ENCODE measurements at places on chromosomes 4 and X.
A peak's percentile ranks its signal among the peaks of the same experiment; 100 is the strongest.

DNA sequence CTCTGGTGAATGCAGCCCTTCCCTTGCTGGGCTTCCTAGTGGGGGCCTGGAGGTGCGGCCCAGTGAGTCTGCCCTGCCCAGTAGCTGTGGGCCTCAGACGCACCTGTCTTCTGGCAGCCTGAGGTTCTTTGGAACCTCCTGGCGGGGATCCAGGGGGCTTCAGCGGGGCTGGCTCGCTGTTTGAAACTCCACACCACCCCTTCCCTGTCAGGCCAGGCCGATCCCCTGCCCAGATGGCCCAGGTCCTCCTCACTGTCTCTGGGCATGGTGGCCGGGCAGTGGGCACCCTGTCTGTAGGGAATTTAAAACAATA, 10.7 kb upstream of the NKX1-1 start:
- DNase-seq: no peak

DNA sequence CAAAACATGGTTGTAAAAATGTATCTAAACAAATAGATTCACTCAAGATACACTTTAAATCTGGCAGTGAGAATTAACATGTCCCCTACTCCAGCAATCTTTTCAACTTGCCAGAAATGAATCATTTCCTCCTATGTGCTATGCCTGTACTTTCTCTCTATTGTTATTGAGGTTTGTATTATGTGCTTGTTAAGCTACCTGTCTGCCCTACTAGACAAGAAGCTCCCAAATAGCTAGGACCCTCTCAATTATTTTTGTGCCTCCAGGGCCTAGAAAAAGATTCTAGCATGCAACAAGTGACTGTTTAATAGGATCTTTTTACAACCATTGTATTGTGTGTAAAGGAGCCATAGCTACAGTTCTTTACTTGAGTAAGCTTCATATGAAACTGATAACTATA, 3.5 kb upstream of the SAP30 start:
- DNase-seq: no peak

GRCh38 chrX:156002507-156002906, 5.0 kb downstream of the IL9R start:
- DNase-seq: no peak

- DNase-seq: no peak
Measured at GRCh38 chrX:150841456-150842197, 56.8 kb downstream of the CD99L2 start.

- DNase-seq: no peak
Measured at GRCh38 chrX:107440187-107440586, 9.3 kb upstream of the FRMPD3 start.

- DNase-seq: no peak
Measured at GRCh38 chr4:148054275-148054674, 322.4 kb downstream of the ARHGAP10 start.

- no peak for DNase-seq
Measured at GRCh38 chrX:316351-317325, 2.0 kb downstream of the GTPBP6 start.

GRCh38 chrX:38500141-38500540, 61.2 kb upstream of the TSPAN7 start:
- no peak for DNase-seq

DNA sequence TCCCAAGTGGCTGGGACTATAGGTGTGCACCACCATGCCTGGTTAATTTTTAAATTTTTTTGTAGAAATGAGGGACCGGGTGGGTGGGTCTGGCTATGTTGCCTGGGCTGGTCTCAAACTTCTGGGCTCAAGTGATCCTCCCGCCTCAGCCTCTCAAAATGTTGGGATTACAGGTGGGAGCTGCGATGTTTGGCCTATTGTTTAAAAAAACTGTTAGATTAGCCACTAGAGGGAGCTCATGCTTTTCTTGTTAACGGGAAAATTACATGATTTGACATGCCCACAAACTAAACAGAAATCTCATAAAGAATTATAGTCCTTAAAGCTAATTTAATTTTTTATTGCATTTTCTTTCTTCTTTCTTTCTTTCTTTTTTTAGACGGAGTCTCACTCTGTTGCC, 5.0 kb upstream of the SDAD1 start:
- DNase-seq: no peak

- no peak for DNase-seq
Measured at GRCh38 chr4:81808011-81808672, 336.4 kb upstream of the RASGEF1B start.

DNA sequence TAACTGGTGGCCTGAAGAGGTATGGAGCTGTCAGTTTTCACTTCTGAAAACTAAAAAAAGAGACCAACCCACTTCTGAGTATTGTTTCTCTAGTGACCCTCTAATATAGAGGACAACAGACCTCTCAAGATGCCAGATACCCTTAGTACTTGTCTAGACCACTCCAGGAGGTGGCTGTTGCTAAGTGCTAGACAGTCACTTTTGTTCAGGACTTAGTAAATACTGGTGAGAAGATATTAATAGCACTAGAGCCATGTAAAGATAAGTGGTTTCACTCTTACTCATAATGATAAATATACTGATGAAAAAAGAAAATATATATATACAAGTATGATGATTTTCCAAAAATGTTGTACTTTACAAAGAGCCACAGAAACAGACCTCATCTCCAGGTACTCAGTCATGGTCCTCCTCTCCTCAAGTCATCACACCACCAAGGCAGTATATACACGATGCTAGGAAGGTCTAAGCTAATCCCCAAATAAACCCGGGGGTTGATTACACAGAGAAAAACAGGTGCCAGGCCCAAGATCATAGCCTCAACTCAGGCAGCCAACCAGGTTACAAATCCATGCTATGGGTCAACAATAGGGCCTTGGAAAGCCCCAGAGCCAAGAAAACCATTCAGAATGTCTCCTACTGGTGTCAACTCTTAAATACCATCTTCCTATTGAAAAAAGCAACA, 66.9 kb downstream of the ARHGEF9 start:
- DNase-seq: no peak

DNA sequence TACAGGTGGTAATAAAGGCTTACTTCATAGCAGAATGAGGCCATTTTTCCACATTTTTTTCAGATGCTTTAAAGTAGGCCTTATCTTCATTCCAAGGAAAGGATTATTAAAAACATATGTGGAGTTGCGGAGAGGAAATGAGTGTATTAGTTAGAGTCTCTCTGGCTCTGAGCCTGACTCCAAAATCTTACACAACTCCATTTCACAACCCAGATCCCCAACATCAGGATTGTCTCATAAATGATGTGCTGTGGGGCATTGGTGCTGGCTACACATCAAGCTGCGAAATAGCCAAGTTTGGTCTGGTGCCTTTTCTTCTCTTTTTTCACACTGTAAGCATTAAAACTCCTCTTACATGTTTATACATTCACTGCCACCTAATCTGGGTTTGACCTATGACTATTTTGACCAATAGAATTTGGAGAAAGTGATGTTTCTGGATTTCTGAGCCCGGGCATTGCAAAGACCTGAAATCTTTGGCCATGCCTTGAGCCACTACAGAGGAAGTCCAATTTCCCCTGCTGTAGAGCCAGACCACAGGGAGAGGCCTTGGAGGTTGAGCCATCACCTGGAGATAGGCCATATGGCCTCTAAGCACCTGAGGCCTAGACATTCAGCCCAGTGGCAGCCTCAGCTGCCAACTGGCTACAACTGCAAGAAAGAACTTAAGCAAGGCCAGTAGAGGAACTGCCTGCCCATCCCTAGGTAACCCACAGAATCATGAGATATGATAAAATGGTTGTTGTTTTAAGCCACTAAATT, 16.7 kb upstream of the SOD3 start:
- no peak for DNase-seq

DNA sequence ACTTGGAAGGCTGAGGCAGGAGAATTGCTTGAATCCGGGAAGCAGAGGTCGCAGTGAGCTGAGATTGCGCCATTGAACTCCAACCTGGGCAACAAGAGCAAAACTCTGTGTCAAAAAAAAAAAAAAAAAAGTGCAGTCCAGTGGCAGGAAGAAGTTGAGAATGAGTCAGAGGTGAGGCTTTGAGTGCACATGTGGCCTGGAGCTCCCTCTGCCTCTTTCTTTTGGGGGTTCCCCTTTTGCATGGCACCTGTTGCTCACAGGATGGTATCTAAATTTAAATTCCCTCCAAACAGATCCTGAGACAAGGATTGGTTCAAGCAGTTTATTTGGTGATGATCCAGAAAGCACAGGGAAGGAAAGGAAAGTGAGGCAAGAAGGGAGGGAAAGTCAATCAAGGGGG, 151.4 kb upstream of the STX18 start:
- DNase-seq: no peak

GRCh38 chrX:15973299-15973698, 118.7 kb upstream of the AP1S2 start:
- peak; percentile 0 for DNase-seq

GRCh38 chr4:99654361-99654761, 3.3 kb downstream of the C4orf54 start:
- DNase-seq: no peak

DNA sequence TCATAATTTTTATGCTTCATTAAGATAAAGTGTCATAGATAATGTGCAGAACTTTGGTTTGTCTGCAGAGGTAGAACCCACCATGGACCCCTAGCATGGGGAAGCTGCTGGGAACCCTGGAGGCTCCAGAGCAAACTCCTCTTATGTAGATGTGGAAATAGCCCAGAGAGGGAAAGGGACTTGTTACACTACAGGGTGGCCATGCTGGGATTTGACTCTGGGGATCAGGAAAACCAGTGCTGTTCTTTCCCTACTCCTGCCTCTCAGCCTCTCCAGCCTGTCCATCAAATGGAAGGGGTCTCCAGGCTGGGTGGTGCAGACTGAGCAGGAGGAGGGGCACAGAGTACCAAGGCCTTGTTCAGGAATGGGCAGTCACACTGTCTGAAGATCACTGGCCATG, 54.2 kb downstream of the MSX1 start:
- DNase-seq: no peak

DNA sequence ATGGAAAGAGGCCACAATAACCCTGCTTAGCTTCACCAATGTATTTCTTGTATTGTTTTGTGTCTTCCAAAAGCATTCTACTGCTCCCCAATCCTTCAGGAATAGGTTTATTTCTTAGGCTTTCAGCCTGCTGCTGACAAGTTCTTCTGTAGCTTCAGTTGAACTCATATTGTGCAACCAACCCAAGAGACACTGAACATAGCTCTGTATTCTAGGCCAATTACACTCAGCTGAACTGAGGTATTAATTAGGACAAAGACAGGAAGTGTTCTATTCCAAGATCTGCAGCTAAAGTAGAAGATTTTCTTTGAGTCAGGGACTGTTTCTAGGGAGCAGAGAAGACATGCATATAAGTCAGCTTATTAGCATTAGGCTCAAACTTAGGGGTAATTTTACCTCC, 151.8 kb downstream of the LHFPL1 start:
- no peak for DNase-seq

GRCh38 chr4:6044805-6045204, 26.6 kb upstream of the C4orf50 start:
- no peak for DNase-seq

DNA sequence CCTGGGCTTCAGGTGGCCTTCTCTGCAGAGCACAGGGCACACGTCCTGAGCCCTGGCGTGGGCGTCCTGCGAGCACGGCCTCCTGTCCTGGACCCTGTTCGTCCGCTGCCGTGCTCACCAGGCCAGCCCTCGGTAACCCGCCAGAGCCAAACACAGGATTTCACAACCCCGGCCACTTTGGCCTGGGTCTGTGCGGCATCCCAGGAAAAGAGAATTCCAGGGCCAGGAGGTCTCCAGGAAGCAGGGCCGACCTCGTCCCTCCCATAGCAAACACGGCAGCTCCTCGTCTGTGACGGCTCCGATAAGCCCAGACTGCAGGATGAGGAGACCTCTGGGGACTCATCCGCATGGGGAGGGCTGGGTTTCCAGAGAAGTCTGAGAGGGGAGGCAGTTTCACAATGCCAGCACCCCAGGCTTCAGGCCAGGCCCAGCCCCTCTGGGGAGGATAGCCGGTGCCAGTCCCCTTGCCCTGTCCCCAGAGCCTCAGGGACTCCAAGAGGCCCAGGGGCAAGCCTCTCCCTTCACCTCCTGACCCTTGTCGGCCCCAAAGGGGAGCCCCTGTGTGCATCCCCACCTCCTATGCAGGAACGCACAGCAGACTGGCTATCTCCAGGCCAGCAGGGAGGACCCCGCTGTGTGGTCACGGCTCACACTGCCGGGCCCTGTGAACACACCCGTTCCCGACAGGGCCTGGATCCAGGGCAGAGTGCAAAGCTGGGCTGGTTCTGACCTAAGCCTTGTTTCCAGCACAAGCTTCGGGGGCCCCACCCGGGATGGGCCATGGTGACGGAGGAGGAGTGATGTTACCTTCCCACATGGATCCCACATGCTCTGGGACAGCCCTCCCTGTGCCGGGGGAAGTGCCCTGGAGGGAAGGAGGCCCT, 22.3 kb upstream of the HTRA3 start:
- no peak for DNase-seq

GRCh38 chr4:83191026-83191425, 76.5 kb upstream of the PLAC8 start:
- DNase-seq: no peak

DNA sequence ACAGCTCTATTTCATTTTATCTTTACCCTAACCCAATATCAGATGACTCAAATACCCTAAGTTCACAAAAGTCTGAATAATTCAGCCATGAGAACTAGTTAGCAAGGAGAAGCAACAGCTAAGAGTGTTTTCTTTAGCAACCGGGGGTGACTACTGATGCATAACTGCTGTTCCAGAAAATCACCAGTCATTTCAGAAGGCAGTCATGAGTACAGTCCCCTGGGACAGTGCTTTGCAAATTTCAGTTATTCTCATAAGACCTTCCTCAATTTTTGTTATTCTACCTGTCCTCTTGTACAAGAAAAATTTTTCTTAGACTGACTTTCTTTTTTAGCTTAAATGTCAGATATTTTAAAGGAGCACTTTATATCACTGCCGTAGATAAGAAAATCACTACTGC, 16.4 kb downstream of the BANK1 start:
- no peak for DNase-seq

DNA sequence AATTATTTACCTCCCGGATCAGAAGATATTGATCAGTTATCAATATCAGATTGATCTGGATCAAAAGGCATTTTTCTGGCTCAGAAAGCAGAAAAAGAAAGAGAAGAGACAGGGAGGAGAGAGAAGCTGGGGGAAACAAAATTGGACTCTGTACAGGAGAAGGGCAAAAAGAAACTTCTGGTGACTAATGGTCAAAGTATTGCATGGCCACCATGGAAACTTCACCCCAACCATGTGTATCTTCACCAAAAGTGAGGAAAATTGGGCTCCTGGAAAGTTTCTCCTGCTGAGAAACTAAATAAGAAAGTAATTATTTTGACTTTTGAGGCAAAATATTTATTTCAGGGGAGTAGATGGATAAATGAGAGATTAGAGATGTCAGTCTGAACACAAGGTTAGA, 33.9 kb downstream of the RNF150 start:
- no peak for DNase-seq

GRCh38 chrX:40761762-40762161, 26.4 kb upstream of the MED14 start:
- no peak for DNase-seq

DNA sequence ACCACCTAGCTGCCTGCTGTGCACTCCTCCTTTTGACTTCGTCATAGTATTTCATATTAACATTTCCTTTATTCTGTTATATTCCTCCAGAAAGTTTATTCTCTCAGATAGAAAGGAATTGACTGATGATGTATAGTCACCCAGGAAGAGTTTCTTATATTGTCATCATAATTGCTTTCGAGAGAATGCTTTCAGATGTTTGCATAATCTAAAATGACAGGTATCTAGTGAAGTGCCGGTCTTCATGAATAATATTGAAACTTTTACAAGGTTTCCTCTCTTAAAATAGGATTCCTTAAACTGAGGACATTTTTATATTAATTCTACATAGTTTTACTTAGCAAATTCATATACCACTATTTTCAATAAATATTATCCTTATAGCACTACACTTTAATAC, 10.1 kb downstream of the SEC24D start:
- no peak for DNase-seq

Measured in stimulated activated CD4-positive, alpha-beta T cell treated with anti-CD3 and anti-CD28 coated beads, Interleukin-12 subunit alpha, Interleukin-12 subunit beta, amount 100 ng/mL, for 48 hours (primary cell).